ENCODE measurements at places on chromosomes 6 and 20.
A peak's percentile ranks its signal among the peaks of the same experiment; 100 is the strongest.

- no peak for DNase-seq
These were observed 201.6 kb upstream of the SGK1 start for GRCh38 chr6:134519465-134519864.

GRCh38 chr6:168951217-168951616 lies 302.4 kb downstream of the THBS2 start:
- no peak for DNase-seq

DNA sequence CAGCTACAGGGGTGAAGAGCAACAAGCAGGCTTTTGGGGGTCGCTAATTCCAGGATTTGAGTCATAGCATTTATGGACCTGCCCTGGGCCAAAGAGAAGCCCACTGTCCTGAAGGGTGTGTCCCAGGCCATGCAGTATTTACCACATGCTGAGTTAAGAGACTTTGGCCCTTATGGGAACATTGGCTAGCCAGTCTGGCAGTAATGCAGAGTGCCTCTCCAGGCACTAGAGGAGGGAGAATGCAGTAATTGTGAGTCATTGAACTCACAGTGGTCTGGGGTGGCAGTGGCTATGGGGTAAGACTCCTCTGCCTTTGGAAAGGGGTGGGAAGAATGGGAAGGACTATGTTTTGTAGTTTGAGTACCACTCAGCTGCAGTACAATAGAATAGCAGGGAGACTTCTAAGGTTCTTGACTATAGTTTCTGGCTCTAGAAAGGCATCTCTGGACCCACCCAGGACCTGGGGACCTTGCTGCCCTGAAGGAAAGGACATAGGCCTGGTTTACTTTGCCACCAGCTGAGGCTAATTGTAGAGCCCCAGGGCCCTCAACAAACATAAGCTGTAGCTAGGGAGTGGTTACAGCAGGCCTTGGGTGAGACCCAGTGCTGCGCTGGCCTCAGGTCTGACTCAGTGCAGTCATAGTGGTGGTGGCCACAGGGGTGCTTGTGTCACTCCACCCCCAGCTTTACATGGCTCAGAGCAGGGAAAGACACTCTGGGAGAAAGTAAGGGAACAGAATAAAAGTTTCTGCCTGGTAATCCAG lies 520.9 kb downstream of the HTR1B start:
- no peak for DNase-seq

- no peak for DNase-seq
These were observed 13.1 kb downstream of the TCP11 start for GRCh38 chr6:35128042-35128441.

GRCh38 chr20:4008026-4008413 lies 7.3 kb downstream of the RNF24 start:
- no peak for DNase-seq

GRCh38 chr6:50305660-50306059 lies 255.9 kb upstream of the DEFB112 start:
- DNase-seq, result no peak

GRCh38 chr20:43926287-43927050 lies 11.8 kb downstream of the TOX2 start:
- DNase-seq, result no peak

- DNase-seq, result no peak
These were observed 15.8 kb downstream of the TUBB2B start for GRCh38 chr6:3211681-3212080.

DNA sequence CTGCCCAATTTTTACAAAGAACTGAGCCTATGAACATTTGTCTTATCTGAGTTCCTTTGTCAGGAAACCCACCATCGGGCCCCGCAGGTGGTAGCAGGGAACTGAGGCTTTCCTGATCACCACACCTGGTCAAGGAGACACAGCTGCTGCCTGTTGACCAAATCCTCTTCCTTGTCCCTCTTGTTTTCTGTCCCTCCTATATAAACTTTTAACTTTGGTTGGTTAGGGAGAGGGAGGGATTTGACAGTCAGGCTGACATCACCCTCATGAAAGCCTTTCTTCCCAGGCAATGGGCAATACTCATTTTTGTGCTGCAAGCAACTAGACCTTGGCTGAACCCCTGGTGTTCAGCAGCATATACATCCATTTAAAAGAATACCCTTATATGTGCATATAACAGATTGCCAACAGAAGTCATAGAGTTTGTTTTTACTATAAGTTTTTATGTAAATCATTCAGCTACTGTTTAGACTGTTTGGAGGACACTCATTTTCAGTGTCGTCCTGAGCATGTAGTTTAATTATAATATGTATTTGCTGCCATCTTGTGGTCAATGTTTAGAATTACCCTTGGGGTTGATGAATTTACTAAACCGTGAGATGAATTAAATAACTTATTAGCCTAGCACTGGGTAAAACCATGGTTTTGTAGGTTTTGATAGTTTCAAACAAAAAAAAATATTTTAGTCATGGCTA lies 17.0 kb downstream of the CRISP1 start:
- DNase-seq, result peak; percentile 87

- no peak for DNase-seq
These were observed 15.4 kb downstream of the BCL2L1 start for GRCh38 chr20:31707258-31707615.

- DNase-seq, result no peak
These were observed 277.0 kb upstream of the SGK1 start for GRCh38 chr6:134594881-134595280.

GRCh38 chr20:37235065-37235464 lies 26.5 kb downstream of the GHRH start:
- DNase-seq, result no peak

- DNase-seq, result no peak
These were observed 48.0 kb upstream of the DST start for GRCh38 chr6:56690519-56691285.

DNA sequence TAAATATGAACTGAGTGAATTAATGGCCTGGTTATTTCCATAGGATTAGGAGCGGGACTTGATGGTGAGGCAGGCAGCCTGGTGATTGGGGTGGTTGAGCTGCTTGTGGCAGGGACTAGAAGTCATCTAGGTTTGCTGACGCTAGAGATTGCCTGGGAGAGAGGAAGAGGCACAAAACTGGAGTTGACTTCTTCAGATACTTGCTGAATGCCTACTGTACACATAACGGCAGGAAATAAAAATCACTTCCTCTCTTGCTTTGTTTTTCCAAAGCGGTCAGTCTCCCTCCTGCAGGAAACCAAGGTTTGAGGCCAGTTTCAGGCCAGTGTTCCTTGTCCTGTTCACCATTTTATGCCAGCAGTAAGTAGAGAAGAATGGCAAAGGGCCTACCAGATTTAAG lies 36.7 kb upstream of the MYLIP start:
- no peak for DNase-seq

GRCh38 chr6:98487612-98488011 lies 346.8 kb upstream of the POU3F2 start:
- DNase-seq, result no peak

Data from erythroblast (primary cell).